ENCODE measurements at places on chromosomes 2 and 18. TPM values are rescaled to one million over a fixed set of nuclear protein-coding genes. Genes with fewer than 3 reads are reported as not detected.
A peak's percentile ranks its signal among the peaks of the same experiment; 100 is the strongest.

Gene PRKAG3
- under 0.01 TPM for total RNA-seq

DNA sequence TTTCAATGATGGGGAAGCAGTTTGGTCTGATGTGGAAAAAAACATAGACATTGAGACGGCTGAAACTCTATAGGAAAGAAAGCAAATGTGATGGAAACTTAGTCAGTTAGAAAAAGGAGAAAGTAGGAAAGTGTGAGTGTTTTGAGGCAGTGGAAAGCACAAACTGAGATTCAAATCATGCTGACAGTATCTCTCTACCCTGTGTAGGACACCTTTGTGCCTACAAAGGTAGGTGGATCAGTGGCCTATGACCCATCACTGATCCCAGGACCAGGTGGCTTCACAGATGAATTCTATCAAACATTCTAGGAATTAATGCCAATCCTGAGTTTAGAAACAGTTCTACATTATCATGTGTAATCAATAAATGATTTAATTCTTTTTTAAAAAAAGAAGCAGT, 57.1 kb downstream of the CD226 start:
- no peak for DNase-seq

DNA sequence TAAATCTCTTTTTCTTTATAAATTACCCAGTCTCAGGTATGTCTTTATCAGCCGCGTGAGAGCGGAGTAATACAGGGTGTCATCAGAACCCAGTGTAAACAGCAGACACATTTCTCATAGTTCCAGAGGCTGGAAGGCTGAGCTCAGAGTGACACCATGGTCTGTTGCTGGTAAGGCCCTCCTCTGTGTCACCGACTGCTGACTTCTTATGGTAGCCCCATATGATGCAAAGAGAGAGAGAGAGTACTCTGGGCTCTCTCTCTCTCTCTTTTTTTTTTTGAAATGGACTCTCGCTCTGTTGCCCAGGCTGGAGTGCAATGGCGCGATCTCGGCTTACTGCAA, 60.0 kb downstream of the SNORC start:
- no peak for DNase-seq

DNA sequence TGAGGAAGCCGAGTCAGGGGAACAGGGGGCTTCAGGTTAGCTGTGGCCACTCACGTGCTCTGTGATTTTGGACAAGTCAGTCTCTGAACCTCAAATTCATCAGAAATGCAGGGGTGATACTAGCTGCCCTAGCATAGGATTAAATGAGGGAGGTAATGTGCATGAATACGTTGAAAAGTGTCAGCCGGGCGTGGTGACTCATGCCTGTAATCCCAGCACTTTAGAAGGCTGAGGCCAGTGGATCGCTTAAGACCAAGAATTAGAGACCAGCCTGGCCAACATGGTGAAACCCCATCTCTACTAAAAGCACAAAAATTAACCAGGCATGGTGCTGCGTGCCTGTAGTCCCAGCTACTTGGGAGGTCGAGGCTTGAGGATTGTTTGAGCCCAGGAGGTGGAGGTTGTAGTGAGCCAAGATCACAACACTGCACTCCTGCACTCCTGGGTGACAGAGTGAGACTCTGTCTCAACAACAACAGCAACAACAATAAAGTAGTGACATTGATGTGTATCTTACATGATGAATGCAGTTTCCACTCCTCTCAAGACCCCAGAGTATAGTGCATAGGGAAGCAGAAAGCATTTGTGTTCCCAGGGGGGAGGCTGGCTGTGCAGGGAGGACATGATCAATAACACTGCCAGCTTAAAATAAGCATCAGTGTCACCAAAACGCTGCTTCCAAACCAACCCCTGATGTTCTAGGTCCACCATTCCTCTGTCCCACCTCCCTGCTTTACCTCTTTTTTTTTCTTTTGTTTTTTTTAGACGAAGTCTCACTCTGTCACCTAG, 68.8 kb downstream of the HNRNPLL start:
- peak; percentile 58 for DNase-seq

Gene CCDC102B
- 9.4 TPM for total RNA-seq

Gene CFAP53
- 0.36 TPM for total RNA-seq

DNA sequence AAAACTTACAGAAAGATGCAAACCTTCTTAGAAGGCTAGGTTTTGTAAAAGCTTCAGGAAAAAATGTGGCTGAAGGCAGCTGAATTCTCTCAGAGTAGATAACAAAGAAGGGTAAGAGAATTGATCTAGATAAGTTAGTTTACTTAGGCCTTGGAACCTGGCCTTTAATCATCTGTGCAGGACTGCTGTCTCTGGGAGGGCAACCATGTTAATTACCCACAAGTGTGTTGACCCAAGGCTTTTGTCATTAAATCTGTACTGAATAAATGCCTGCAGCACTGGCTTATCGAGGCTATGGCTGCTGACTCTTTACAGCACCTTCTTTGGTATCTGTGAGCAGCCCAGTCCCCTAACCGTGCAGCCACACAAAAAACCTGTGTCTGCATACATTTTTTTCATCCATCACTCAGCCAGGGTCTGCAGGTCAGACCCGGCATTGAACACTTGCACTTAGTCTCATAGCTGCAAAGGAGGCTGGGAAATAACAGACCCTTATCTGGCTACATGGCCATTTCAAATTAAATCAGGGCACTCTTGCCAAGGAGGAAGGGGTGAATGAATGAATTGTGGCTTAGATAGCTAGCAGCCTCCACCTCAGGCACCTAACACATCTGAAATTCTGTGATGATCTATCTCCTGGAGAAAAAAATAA, 120.2 kb upstream of the MSH2 start:
- DNase-seq, result no peak

- DNase-seq, result no peak
Observed at GRCh38 chr2:12433626-12433990, 283.1 kb upstream of the TRIB2 start.

All from osteoblast (primary cell).